Stimulated activated CD4-positive, alpha-beta T cell treated with anti-CD3 and anti-CD28 coated beads, Interleukin-1b, Interleukin-23, amount 100 ng/mL, for 1 hour (primary cell): ENCODE measurements at places on chromosomes 5 and 9.

GRCh38 chr5:74940782-74941353, 74.7 kb upstream of the FAM169A start:
- DNase-seq, result no peak

GRCh38 chr5:175478008-175478383, 364 bp upstream of the SFXN1 start:
- no peak for DNase-seq

DNA sequence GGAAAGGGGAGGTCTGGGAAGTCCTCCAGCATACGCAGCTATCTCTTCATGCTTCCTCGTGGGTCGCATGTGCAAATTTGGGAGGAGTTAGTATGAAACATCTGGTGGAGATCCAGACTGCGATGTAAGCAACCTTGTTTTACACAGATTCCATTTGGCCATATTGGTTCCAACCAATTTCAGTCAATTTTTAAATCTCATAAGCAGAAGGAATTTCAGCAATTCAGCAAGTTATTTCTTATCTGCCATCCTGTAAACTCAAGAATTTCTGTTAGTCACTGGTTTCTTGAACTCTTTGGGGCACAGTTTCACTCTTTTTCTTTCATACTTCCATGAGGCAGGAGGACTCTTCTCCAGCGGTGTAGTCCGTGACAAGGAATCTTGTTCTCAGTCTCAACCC, 130.4 kb upstream of the CLINT1 start:
- no peak for DNase-seq

- no peak for DNase-seq
Measured at GRCh38 chr5:14009575-14009974, 65.1 kb upstream of the DNAH5 start.

- DNase-seq, result no peak
Measured at GRCh38 chr9:104984948-104985347, 57.0 kb upstream of the ABCA1 start.

- DNase-seq, result no peak
Measured at GRCh38 chr5:129771058-129771838, 23.4 kb downstream of the MINAR2 start.

GRCh38 chr9:78938821-78939220, 632.9 kb upstream of the TLE4 start:
- DNase-seq, result no peak
